Hematopoietic multipotent progenitor cell treated with erythropoietin and hydrocortisone succinate and interleukin-3 and kit ligand, for 15 days (in vitro differentiated cells): ENCODE measurements at places on chromosomes 4 and X.
A peak's percentile ranks its signal among the peaks of the same experiment; 100 is the strongest.

DNA sequence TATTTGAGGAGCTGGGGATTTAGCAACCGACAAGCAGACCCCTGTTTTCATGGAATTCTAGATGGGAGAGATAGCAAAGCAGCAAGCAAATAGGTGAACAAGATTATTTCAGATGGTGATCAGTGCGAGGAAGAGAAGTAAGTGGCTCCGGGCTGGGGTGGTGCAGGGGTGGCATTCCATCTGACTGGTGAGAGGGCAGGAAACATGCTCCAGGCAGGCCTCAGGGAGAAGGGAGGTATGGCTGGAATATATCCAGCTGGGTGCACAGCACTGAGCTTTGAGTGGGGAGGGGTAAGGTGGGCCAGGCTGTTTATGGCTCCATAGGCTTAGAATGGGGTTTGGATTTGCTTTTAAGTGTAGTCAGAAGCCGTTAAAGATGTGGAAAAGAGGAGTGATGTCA, 21.2 kb downstream of the PTTG2 start:
- no peak for DNase-seq

- DNase-seq, result no peak
Observed at GRCh38 chr4:99879458-99879857, 14.8 kb downstream of the LAMTOR3 start.

DNA sequence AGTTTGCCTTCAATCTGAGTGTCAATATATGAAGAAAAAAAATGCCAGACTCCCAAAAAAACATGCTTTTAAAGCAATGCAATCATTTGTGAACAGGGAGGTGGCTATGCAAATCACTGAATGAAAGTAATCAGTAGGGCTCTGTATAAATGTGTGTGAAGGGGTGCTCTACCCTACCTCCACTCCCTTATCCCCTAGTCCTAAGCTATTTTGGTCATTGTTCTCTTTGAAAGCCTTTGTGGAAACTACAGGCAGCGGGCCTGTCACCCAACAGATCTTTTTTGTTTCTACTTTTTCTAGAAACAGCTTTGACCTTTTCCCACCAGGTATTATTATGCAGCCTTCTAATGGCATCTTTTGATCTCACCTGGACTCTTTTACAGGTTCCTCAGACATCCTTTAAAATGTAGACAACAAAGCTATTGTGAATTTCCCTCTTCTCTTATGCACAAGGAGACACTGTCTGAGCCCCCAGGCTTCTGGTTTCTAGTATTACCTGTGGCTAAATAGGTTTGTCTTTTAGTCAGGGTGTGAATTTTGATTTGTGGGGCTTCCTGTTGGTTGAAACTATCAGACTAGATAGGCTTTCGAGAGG, 9.2 kb downstream of the BOD1L1 start:
- DNase-seq, result no peak

DNA sequence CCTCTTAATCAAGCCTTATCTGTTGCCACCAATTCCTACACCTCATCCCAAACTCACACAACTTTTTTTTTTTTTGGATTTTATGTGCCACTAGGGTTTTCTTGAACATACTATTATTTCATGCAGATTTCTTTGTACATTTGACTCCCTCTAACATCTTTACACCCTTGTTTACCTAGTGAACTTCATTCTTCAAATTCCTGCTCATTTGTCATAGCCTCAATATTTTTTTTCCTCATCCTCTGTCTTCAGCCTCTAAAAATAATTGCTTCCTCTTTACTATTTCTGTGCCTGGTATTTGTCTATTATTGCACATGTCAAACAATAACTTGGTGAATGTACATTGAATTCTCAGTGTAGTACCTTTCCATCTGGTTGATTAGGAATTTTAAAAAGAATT, 22.0 kb downstream of the NBDY start:
- no peak for DNase-seq

GRCh38 chrX:4710618-4711433, 997.4 kb upstream of the PRKX start:
- peak; percentile 6 for DNase-seq

DNA sequence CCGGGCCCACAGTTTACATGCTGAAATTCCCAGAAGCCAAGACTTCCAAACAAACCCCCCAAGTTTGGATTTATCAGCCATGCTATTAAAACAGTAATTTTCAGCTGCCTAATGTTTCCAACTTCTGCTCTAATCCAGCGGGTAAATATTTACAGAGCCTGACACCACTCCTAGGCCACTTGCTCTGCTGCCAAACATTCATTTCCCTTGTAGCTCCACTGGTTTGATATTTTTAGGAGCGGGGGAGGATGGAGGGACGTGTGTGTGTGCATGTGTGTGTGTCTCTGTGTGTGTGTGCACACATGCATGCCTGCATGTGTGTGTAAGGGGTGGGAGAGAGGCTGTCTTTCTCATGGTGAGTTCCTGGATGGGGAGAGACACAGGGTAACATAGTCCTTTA, 115.7 kb upstream of the PJA1 start:
- DNase-seq, result no peak

- no peak for DNase-seq
Observed at GRCh38 chrX:1031521-1032430, 180.7 kb downstream of the CRLF2 start.

DNA sequence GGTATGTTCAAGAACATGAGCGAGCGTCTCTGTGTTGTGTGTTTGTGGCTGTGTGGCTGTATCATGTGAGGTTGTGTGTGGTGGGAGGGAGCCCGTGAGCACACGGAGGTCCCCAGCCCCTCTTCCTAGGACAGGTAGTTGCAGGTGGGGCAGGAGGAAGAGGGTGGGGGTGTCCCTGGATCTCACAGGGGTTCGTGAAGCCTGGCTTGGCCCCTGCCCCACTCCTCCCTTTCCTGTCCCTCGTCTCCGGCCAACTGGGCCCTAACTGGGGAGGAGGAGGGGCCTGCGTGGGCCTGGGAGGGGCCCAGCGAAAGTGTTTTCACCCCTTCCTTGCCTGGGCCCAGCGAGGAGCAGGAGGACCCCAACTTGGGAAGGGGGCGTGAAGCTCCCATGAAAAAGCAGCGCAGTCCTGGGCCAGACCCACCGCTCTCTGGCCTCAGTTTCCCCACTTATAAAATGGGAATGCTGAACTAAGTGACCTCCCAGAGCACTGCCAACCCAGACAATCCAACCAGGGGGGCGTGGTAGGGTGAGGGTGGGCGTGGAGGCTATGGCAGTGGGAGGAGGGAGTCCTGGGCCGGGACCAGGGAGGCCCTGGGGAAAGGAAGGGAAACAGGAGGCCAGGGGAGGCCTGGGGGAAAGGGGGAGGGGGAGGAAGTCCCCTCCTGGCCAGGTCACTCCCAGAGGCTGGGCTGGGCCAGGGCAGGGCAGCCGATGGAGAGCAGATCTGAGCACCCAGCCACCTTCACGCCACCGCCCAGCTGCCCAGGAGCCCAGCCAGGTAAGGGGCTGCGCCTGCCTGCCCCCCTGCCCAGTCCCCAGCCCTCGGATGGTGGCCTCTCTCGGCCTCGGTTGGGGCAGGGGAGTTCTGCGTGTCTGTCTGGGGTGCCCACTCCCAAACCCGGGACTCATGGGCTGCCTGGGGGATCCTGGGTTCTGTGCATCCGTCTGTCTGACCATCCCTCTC, at the start of gene AVPR2:
Gene AVPR2, plus strand, starts transcription at position 683 of the 967 bp plus-strand sequence. CDS start 473 bp downstream, outside the sequence.
- DNase-seq, result no peak

- DNase-seq, result no peak
Observed at GRCh38 chr4:15143551-15143950, 141.3 kb downstream of the CPEB2 start.

GRCh38 chr4:183289688-183290087, 30.4 kb downstream of the CLDN22 start:
- DNase-seq, result peak; percentile 5

GRCh38 chr4:158008551-158009218, 164.1 kb downstream of the GASK1B start:
- DNase-seq, result no peak
